ENCODE measurements at places on chromosomes 7 and 10. TPM values are rescaled to one million over a fixed set of nuclear protein-coding genes. Genes with fewer than 3 reads are reported as not detected.

The TMEM225B gene
- 1.1 TPM for total RNA-seq

DNA sequence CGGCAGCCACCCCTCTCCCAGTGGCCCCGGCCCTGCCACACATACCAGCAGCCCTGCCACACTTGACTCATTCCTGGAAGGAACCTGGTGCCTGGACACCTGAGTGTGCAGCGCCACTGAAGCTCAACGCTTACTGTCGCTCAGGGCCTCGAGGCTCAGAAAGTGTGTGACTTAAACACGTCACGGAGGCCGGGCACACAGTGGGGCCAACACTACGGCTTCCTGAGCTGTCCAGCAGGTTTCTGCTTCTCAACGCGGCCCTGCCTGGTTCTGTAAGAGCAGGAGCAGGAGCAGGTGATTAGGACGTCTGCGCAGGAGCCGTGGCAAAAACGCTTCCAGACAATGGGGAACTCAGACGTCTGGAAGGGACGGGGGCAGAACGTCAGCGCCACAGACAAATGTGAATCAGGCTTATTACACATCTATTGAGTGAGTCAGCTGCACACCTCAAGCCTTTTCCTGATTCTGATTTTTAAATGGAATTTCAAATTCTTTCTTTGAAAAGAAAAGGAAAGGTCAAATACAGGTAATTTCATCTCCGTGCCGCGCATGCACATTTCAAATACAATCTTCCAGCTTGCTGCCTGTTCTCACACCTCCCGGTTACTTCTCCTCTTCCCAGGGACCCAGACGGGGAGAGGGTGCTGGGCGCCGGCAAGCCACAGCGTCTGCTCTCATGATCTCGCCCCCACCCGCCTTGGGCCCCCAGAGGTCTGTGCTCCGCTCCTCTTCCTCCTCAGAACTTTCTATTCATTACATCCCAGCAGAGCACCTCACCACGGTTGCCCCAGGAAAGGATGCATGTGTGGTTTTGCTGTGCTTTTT lies 66.6 kb downstream of the ADARB2 start:
- no peak for DNase-seq

- no peak for DNase-seq
These were observed 83.1 kb upstream of the NPVF start for GRCh38 chr7:25311346-25311745.

DNA sequence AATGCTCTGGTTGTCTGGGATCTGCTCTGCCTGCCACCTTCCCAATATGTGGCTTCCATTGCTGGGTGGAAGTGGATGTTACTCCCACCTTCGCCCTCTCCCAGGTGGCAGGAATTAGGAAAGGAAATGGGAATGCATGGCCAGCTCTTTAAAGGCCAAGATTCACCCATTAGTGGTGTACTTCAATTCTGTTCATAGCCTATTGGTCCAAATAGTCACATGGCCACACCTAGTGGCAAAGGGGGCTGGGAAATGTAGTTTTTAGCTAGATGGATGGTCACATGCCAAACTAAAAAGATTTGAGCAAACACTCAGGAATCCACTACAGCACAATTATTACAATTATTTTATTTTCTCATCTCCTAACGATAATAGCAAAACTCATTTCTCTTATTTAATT lies 135.1 kb downstream of the NPY start:
- DNase-seq, result no peak

DNA sequence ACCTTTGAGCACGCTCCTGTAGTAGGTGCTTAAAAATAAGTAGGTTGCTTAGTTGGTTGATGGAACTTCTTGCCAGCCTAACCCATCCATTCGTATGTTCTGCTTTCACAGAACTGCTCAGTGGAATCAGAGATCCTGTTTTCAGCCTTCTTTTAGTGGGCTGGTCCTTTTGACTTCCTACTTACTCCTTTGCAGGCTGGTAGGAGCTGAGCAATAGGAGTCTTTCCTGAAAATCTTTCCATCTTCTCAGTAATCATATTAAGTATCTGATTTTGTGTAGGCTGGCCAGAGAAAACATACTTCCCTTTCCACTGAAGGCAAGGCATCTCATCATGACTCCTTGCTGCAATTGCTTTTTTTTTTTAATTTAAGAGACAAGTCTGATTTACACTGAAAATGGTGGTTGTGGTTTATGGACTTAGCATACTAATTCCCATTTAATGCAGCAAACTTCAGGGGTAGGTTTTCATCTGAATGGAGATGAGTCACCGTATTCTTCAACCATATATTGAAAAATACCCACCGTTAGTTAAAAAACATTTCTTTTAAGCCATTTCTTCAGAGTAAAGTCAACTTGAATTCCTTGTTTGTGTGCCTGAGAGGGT lies 208.0 kb downstream of the ZNF365 start:
- DNase-seq, result no peak

DNA sequence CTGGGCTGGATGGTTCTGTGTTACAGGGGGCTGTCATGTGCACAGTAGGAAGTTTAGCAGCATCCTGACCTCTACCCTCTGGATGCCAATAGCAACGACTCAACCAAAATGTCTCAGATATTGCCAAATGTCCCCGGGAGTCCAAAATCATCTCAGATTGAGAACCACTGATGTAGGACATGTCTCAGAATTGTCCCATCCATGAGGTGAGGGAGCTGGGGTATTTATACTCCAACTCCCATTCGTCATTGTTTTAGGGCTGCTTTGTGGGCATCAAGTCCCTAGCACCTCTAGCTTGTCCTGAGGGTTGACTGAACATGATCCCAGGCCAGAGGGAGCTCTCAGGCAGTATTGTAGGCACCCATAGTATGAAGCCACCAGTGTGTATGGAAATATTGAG lies 25.2 kb upstream of the COMTD1 start:
- no peak for DNase-seq

DNA sequence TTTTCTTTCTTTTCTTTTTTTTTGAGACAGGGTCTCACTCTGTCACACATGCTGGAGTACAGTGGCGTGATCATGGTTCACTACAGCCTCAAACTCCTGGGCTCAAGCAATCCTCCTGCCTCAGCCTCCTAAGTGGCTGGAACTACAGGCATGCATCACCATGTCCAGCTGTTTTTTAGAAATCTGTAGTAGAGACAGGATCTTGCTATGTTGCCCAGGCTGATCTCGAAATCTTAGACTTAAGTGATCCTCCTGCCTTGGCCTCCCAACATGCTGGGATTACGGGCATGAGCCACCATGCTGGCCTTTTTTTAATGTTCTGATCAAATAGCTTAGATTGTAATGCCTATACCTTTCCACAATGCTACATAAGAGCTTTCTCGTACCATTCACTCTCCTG lies 107.0 kb upstream of the KCTD7 start:
- no peak for DNase-seq
